T47D (cell line): ENCODE measurements at places on chromosomes 4 and X.

DNA sequence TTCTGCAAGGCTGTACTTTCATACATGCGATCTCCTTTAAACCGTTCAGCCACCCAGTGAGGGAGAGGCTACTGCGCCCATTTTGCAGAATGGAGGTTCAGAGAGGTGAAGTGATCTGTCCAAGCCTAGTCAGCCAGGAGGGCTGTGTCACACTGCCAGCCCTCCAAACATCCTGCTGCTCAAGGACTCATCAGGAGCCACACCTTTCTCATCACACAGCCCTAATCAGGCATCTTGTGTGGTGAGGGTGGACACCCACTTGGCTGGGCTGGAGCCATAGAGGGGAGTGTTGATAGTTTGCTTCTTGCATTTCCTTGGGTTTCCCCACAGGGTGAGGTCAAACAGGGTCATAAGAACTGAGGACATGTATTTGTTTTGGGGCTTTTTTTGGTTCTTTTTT, 5.4 kb upstream of the CXCR3 start:
- no peak for DNase-seq

DNA sequence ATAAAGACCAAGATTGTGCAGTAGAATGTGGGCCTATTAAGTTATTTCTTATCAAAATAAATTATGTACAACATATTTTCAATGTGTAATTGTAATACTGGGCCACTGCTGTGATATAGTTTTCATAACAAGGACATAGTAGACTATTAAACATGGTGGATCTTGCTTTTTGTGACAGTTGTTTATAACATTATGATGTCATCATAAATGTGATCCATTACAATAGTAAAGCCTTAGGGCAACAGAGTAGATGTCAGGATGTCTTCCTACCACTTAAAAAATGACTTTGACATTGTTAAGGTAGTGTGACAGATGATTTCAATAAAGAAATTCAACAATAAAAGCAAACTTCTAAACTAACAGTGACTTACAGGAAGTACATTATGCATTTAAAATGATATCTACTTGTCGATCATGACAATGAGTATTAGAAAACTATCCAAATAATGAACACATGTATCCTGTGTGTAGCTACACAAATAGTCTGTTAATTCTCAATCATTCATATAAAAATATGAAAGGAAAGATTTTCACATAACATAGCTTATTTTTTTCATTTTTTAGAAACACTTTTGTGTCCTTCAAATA, 5.3 kb upstream of the AGA start:
- no peak for DNase-seq

DNA sequence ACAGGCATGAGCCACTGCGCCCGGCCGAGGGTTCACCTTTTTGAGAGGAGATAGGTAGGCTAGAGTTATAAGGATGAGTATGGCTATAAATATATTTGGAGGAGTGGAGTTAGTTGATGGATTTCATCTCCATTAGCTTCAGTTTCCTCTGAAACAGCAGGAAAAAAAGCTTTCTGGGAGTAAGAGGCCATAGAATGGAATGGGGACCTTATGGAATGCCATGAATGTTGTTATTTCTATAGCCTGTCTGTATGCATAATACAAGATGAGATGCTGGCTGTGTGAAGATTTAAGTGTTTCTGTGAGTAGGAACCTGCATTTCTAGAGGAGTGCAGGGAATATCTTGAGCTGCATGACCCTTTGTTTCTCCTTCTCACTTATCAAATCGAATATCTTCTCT, 114.9 kb upstream of the ARX start:
- DNase-seq: no peak

GRCh38 chr4:1772853-1773538, 20.1 kb upstream of the FGFR3 start:
- no peak for DNase-seq

GRCh38 chr4:7326306-7326692, 108.4 kb downstream of the PSAPL1 start:
- DNase-seq: no peak

- DNase-seq: no peak
Measured at GRCh38 chr4:144819591-144819990, 173.6 kb downstream of the HHIP start.

DNA sequence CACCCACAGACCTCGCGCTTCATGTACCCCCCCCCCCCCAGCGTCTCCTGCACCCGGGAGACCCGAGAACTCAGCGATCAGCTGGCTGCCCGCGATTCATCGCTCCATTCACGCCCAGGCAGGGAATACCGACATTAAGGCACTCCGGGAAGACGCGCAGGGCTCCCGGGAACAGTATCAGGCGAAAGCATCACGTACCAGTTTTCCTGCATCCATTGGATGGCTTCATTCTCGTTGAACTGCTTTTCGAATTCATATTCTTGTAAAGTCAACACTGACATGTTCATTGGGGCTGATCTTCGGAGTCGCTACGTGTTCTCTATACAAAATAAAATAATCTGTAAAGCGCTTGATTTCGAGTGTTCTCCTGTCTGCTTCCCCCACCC, 373 bp downstream of the ELOVL6 start:
- peak; percentile 1 for DNase-seq

- no peak for DNase-seq
Measured at GRCh38 chr4:188328966-188329365, 189.7 kb downstream of the TRIML1 start.

- DNase-seq: no peak
Measured at GRCh38 chr4:38178392-38178995, 218.3 kb downstream of the PTTG2 start.

GRCh38 chrX:50920132-50920531, 9.6 kb downstream of the BMP15 start:
- DNase-seq: no peak

DNA sequence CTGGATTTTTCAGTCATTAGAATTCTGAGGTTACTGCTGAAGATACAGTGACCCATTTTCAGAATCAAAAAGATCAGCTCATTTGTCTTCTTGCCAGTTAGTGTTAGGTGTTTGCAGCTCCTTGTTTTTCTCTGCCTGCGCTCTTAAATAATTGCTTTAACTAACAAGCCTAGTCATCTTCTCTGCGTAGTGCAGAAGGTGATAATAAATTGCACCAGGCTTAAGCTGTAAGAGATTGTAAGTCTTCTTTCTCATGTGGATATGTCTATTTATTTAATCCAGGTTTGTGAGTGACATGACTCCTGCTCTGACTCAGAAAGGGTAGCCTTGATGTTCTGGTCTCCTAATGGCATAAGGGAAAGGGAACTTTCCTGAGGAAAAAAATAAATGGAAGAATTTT, 167.2 kb downstream of the CEP135 start:
- no peak for DNase-seq

- no peak for DNase-seq
Measured at GRCh38 chr4:40987151-40987550, 227.2 kb downstream of the APBB2 start.

GRCh38 chr4:808860-809570, 16.9 kb downstream of the CPLX1 start:
- DNase-seq: no peak

- DNase-seq: no peak
Measured at GRCh38 chrX:100883654-100884053, 9.5 kb upstream of the NOX1 start.

- no peak for DNase-seq
Measured at GRCh38 chr4:54657185-54657550, 589 bp upstream of the KIT start.

- DNase-seq: peak; percentile 42
Measured at GRCh38 chr4:173013232-173013930, 155.2 kb upstream of the GALNT7 start.

DNA sequence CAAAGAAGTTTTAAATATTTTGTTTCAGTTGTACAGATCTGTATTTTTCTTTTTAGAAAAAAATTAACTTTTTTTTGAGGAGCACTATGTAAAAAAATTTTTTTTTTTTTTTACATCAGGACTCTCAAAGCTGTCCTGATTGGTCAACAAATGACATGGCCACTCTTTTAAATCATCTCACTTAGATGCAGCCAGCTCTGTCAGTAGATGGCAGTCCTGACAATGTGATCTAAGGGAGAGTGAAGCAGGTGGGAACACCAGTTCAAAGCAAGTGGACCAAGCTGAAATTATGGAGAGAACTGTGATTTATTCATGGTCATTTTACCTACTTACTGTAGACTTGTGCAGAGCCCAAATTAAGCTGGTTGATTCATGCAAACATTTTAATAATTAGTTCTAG, 174.7 kb upstream of the GPRIN3 start:
- peak; percentile 13 for DNase-seq
